ENCODE measurements at places on chromosomes 16 and 17.

GRCh38 chr17:50056961-50057330, 1.0 kb downstream of the ITGA3 start:
- DNase-seq = no peak

DNA sequence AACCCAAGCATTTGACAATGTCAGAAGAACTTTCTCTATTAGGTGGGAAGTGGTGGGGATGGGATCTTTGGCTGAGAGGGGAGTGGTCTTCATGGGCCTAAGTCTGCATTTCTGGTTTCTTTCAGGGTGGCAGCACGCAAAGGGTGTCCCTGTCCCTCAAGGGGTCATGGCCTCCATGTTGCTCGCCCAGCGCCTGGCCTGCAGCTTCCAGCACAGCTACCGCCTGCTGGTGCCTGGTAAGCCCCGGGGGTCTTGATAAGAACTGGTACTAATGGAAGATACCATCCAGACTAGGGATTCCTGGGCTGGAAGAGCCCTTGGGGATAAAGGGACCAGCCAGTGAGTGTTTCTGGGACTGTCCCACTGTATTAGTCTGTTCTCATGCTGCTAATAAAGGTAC, 61.2 kb downstream of the ABAT start:
- DNase-seq = no peak

- no peak for DNase-seq
These were observed 94.6 kb upstream of the GSE1 start for GRCh38 chr16:85518398-85519049.

DNA sequence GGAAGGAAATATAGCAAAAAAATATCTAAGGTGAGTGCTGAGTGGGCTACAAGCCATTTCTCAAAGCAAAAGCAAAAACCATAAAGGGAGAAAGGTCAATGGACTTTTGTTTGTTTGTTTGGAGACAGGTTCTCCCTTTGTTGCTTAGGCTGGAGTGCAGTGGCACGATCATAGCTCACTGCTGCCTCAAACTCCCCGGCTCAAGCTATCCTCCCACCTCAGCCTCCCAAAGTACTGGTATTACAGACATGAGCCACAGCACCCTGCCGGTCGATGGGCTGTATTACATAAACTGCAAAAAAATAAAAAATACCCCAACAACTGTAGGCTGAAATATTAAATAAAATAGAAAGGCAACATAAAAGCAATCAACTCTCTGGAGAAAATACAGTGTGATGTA, 3.5 kb upstream of the RBBP6 start:
- no peak for DNase-seq

GRCh38 chr17:20791626-20792025, 212.1 kb downstream of the CDRT15L2 start:
- DNase-seq = no peak

GRCh38 chr16:69941251-69942098, 9.7 kb upstream of the CLEC18A start:
- DNase-seq = no peak

GRCh38 chr17:42694524-42694923, 12.2 kb downstream of the CNTNAP1 start:
- DNase-seq = no peak

- no peak for DNase-seq
These were observed 8.2 kb downstream of the MTSS2 start for GRCh38 chr16:70677499-70678120.

DNA sequence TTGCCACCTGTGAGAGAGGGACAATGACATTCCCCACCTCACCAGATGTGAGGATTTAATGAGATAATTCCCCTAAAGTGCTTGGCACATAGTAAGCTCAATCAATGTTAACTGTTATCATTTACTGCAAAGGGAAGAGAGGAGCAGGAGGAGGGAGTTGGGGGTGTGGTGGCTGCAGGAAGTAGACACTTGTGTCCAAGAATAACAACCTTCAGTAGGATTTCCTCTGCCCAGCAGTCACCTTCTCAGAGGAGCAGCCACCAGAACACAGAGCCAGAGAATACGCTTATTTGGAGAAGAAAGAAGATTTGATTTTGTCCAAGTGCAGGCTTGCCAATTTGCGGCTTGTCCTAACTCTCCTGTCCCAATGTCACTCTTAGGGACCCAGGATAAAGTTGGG, 10.2 kb downstream of the CBX4 start:
- no peak for DNase-seq

- DNase-seq = no peak
These were observed 17.8 kb downstream of the ST6GALNAC2 start for GRCh38 chr17:76567634-76568432.

DNA sequence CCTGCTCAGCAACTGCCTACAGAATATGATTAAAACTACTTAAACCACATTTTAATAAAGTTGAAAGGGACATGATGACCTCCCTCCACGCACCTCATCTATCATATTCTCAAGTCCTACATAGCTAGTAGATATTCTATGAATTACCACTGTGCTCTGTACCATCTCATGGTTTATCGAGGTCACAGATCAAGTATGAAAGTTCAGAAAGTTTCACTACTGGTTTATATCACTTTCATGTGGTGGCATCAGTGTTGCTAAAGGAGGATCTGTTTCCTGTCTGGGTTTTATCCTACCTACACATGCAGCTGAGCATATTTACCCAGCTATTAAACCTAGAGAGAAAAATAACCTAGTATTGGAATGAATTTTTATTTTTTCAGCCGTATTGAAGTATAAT, 214.9 kb upstream of the MON1B start:
- DNase-seq = no peak

- no peak for DNase-seq
These were observed 91.8 kb downstream of the SDK2 start for GRCh38 chr17:73552300-73553048.

- DNase-seq = no peak
These were observed 18.8 kb downstream of the SEZ6 start for GRCh38 chr17:28986714-28987655.

- no peak for DNase-seq
These were observed 287.5 kb downstream of the NPIPA8 start for GRCh38 chr16:18048853-18049546.

- no peak for DNase-seq
These were observed 6.3 kb upstream of the SLC38A8 start for GRCh38 chr16:84048871-84049270.

GRCh38 chr16:51317575-51317974, 166.5 kb upstream of the SALL1 start:
- no peak for DNase-seq

- DNase-seq = no peak
These were observed 14.8 kb downstream of the PMP22 start for GRCh38 chr17:15250135-15250860.

DNA sequence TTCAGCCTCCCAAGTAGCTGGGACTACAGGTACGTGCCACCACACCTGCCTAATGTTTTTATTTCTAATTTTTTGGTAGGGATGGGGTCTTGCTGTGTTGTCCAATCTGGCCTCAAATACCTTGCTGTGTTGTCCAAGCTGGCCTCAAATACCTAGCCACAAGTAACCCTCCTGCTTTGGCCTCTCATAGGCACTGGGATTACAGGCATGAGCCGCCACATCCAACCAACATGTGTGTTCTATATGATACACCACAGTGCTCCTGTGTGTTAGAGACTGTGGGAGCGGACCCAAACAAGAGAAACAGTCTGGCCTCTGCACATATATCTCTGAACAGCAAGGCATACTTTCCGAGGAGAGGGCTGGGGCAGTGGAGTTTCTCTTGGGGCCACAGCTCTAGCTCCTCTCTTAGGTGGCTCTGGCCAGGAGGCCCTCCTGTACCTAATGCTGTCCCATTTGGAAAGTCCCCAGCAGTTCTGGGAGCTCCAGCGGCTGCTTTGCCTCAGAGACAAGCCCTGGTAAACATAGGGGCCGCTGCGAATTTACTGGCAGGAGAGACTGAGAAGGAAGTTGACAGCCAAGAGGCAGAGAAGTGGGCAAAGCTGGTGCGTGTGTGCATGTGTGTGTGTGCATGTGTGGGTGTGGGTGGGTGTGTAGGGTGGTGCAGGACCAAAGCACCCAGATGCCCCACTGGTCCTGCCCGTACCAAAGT, 95.0 kb downstream of the RAB11FIP4 start:
- DNase-seq = no peak

GRCh38 chr16:83744441-83744981, 63.3 kb upstream of the HSBP1 start:
- DNase-seq = no peak

- DNase-seq = no peak
These were observed 40.3 kb downstream of the FOXL1 start for GRCh38 chr16:86618431-86619238.

DNA sequence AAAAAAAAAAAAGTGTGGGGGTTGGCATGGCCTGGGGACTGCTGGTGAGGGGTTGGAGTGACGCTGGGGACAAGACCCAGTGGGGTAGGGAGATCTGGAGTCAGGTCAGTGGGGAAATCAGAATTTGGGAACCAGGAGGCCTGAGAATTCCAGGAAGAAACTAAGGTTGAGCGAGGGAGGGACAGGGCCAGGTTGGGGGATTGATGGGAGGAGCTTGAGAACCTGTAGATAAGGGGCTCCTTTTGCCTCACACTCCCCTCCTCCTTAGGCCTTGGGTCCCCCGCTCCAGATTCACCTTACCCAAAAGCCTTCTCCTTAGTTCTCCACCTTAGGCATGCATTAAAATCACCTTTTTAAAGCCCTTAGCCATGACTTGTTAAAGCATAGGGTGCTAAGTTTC, 8.3 kb upstream of the PYDC1 start:
- DNase-seq = no peak

DNA sequence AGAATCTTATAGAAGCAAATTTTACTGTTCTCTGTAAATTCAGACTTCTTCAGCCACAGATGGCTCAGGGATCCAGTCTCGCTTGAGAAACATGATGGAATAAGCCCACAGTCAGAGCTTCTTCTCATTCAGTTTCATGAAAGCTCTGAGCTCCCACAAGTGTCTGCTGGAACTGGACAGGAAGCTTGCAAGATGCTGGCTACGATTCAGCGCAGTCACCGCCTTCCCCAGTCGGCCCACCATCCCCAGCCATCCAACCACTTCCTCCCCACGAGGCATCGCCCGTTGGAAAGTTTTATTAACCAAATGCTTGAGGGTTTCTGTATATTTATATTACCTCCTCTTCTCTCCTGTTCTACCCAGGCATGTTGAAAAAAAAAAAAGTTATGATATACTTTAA, 171.7 kb downstream of the ZFHX3 start:
- DNase-seq = peak; percentile 61

DNA sequence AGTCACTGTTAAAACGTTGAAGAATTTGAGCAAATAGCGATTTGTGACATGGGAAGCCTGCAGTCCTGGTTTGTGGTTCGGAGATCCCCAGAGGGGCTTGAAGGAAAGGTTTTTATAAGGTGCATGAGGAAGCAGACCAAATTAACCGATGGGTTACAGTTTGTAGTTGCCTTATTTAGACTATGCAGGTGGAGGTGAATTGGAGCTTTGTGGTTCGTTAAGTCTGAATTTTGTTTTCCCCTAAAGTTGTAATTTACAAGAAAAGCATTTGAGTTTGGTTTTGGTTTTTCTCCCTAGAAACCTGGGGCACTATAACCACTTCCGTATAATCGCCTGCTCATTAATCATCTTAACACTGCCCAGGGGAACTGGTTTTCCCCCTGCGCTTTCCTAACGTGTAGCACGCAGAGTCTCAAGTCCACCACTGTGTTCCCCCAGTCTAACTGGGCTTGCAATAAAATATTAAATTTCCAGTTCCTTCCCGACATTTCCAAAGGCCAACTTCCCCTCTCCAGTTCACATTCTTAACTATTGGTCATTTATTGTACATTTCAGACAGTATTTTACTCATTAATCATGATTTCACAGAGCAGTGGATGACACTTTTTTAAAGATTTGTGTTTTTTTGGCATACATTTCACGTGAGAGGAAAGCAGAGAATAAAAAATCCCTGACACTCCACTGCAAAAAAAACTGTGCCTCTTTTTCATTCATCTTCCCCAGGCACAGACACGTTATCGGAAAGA, 932 bp downstream of the ZNF267 start:
- no peak for DNase-seq

- no peak for DNase-seq
These were observed 375.3 kb upstream of the CDH5 start for GRCh38 chr16:65991149-65991701.

- DNase-seq = no peak
These were observed 143.4 kb upstream of the HS3ST2 start for GRCh38 chr16:22670551-22671041.

- DNase-seq = no peak
These were observed 78.9 kb upstream of the PLCG2 start for GRCh38 chr16:81700071-81700779.

GRCh38 chr16:48901712-48902374, 291.9 kb upstream of the N4BP1 start:
- DNase-seq = no peak

GRCh38 chr17:4208238-4208637, 55.5 kb downstream of the ANKFY1 start:
- peak; percentile 88 for DNase-seq

DNA sequence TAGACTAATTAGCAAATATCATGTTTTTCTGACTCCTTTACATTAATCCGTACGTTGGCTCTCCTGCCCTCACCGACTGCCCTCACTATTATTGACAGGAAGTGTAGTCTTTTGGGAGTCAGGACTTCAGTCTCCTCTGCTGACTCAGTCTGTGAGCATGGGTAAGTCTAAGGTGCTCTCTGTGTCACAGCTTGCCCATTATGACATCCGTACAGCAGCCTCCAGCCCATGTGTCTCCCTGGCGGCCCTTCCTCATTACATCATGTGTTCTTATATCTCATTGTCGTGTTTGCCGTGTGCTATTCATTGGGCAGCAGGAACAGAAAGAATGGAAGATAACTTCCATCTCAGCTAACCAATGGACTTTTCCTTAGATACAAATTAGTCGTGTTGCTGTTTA, 77.5 kb downstream of the MRTFB start:
- no peak for DNase-seq

DNA sequence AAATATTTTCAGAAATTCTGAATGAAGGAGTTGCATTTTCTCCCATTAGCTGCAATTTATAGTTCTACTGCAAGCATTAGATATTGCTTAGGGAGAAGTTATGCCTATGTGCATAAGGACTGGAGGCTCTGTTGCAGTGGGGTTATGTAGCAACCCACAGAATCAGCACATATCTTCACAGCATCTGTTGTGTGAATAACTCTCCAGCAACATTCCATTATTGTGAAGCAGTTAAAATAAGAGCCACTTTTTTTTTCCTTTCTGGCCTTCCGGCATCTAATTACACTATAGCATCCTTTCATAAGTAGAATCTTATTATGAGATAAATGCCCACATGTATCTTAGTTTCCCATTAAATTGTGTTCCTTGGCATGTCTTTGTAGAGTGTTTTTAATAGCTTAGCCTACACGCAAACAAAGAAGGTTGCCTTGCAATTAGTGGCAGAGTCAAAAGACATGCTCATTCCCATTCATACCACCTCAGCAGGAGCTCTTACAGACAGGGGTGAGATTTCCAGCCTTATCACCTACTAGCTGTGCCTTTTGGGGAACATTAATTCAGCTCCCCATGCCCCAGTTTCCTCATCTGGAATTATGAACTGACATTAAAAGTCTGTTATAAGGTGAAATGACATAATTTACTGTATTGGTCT, 596.0 kb upstream of the GOT2 start:
- DNase-seq = peak; percentile 16

GRCh38 chr16:85173981-85174751, 61.9 kb upstream of the CIBAR2 start:
- no peak for DNase-seq

- DNase-seq = peak; percentile 82
These were observed 74.1 kb downstream of the ABCC12 start for GRCh38 chr16:48081656-48082055.
